ENCODE measurements at places on chromosomes 4 and X. TPM values are rescaled to one million over a fixed set of nuclear protein-coding genes. Genes with fewer than 3 reads are reported as not detected.

DYNLT3 gene
- 12.7 TPM for total RNA-seq

DOK7 gene
- total RNA-seq, result not detected

DMRTC1B gene
- not detected for total RNA-seq

RBM10 gene
- total RNA-seq, result 64.9 TPM

PNMA6F gene
- not detected for total RNA-seq

IQCM gene
- total RNA-seq, result not detected

SORBS2 gene
- not detected for total RNA-seq

STPG2 gene
- total RNA-seq, result not detected

PAGE5 gene
- not detected for total RNA-seq

SAT1 gene
- 204 TPM for total RNA-seq

CXCL10 gene
- 0.75 TPM for total RNA-seq

DACH2 gene
- total RNA-seq, result not detected

CLDN2 gene
- not detected for total RNA-seq

SLC2A9 gene
- 3.8 TPM for total RNA-seq

OCIAD1 gene
- total RNA-seq, result 83.1 TPM

MTM1 gene
- total RNA-seq, result 38.6 TPM

TASL gene
- 3.2 TPM for total RNA-seq

TMEM154 gene
- 25.4 TPM for total RNA-seq

BCOR gene
- 43.9 TPM for total RNA-seq

TRAPPC2 gene
- 19.1 TPM for total RNA-seq

RPS6KA6 gene
- total RNA-seq, result not detected

CLOCK gene
- total RNA-seq, result 9.4 TPM

XG gene
- total RNA-seq, result not detected

CHRNA9 gene
- not detected for total RNA-seq

SLBP gene
- 133 TPM for total RNA-seq

PCDH18 gene
- not detected for total RNA-seq

SORCS2 gene
- 0.05 TPM for total RNA-seq

DUSP21 gene
- total RNA-seq, result not detected

MSMO1 gene
- total RNA-seq, result 78.9 TPM

NEK1 gene
- 12.9 TPM for total RNA-seq

DRD5 gene
- total RNA-seq, result not detected

ERCC6L gene
- total RNA-seq, result 13.4 TPM

AFAP1 gene
- total RNA-seq, result 5.8 TPM

FREM3 gene
- not detected for total RNA-seq

F8A2 gene
- not detected for total RNA-seq

STAP1 gene
- 29.1 TPM for total RNA-seq

MAGEA11 gene
- total RNA-seq, result not detected

DMRTC1 gene
- total RNA-seq, result not detected

POF1B gene
- not detected for total RNA-seq

SOWAHB gene
- not detected for total RNA-seq

CCSER1 gene
- not detected for total RNA-seq

IL3RA gene
- 3.1 TPM for total RNA-seq

TEX13D gene
- not detected for total RNA-seq

FAM9B gene
- total RNA-seq, result not detected

PTCHD1 gene
- not detected for total RNA-seq

AKAP14 gene
- total RNA-seq, result not detected

SOX3 gene
- total RNA-seq, result not detected

NOX1 gene
- not detected for total RNA-seq

CLNK gene
- 0.61 TPM for total RNA-seq

ZCCHC12 gene
- not detected for total RNA-seq

PDZD4 gene
- 0.07 TPM for total RNA-seq

MMAA gene
- total RNA-seq, result 12.0 TPM

CFP gene
- total RNA-seq, result 2.7 TPM

GPR119 gene
- total RNA-seq, result not detected

Data from activated CD8-positive, alpha-beta memory T cell treated with anti-CD3 and anti-CD28 coated beads, Interleukin-2, amount 10 ng/mL, durations not matched to agents 7 days and 5 days (primary cell).